AG09309 (cell line): ENCODE measurements at places on chromosomes 2 and 18.

GRCh38 chr18:26941584-26941983 is 76.1 kb upstream of the AQP4 start:
- DNase-seq: no peak

- DNase-seq: no peak
These were observed 514 bp downstream of the BCL2L11 start for GRCh38 chr2:111121028-111121827.

GRCh38 chr2:20378891-20379519 is 28.4 kb upstream of the PUM2 start:
- peak; percentile 56 for DNase-seq

GRCh38 chr18:75879196-75879595 is 451.7 kb upstream of the SMIM21 start:
- no peak for DNase-seq

DNA sequence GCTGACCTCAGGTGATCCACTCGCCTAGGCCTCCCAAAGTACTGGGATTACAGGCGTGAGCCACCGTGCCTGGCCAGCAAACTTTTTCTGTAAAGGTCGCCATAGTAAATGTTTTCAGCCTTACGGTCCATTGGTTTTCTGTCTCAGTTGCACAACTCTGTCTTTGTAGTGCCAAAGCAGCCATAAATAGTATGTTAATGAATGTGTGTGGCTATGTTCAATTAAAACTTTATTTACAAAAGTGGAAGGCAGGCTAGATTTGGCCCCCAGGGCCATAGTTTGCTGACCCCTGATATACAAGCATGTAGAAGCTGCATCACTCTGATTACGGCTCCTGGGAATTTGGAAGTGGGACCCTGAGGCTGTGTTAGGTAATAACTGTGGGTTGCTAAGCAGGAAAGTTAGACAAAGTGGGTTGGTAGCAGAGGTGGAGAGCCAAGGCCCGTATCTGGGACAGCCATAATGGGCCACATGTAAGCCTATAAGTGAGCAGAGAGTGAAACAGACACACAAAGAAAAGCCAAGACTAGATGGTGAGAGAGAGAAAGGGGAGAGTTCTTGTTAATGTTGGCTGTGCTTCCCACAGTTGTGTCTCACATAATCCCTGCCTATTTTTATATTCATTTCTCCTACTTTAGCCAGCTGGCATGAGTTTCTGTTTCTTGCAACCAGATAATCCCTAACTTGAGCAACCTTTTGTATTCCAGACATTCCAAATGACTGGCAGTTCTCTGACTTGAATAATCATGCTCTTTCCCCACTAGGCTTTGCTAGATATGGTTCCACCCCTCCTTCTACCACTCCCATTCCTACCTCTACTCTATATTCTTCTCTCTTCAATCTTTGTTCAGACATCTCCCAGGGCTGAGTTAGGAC is 223.3 kb upstream of the STON1 start:
- DNase-seq: peak; percentile 69

DNA sequence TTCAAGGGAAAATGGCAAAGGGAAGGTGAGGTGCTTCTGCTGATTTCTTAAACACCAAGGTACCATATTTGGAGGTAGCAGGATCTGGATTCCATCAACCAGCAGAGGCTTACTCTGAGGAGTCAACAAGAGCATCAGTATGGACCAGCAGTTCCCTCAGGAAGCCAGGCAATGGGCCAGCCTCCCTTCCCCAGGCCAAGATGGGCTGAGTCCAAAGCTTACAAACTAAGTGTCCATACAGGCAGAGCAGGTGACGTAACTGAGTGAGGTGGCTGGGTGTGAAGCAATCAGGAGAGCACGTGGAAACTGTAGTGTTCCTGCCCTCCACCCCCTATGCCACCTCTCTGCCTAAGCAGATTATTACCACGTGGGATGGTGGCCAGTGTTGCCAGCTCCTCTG is 134.2 kb upstream of the HNRNPA3 start:
- no peak for DNase-seq

- peak; percentile 73 for DNase-seq
These were observed 348.1 kb downstream of the CLIP4 start for GRCh38 chr2:29463181-29463900.

- no peak for DNase-seq
These were observed 18.9 kb downstream of the AAK1 start for GRCh38 chr2:69624611-69625010.

- no peak for DNase-seq
These were observed 82.9 kb downstream of the DOK6 start for GRCh38 chr18:69483574-69483973.

- DNase-seq: no peak
These were observed 220.2 kb downstream of the GCA start for GRCh38 chr2:162564140-162564539.

DNA sequence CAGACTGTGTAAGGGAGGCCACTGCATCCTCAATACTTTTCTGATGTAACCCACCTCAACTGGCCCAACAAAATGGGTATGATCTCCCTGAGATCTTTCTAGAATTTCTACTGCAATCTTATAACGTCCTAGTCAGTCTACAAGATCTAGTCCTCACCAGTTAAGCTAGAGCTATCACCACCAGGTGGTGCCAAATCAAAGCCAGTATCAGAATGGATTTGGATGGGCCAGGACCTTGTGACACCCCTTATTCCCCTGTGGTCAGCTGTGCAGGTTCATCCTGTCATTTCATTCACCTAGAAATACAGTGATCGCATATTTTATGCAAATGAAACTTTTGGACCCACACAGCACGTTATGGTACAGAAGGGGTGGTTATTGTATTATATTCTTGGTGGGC is 90.3 kb downstream of the OLA1 start:
- no peak for DNase-seq

GRCh38 chr2:127623388-127624319 is 22.3 kb upstream of the GPR17 start:
- DNase-seq: no peak
